Fibroblast of skin of right quadriceps (primary cell): ENCODE measurements at places on chromosomes 5 and 9.

DNA sequence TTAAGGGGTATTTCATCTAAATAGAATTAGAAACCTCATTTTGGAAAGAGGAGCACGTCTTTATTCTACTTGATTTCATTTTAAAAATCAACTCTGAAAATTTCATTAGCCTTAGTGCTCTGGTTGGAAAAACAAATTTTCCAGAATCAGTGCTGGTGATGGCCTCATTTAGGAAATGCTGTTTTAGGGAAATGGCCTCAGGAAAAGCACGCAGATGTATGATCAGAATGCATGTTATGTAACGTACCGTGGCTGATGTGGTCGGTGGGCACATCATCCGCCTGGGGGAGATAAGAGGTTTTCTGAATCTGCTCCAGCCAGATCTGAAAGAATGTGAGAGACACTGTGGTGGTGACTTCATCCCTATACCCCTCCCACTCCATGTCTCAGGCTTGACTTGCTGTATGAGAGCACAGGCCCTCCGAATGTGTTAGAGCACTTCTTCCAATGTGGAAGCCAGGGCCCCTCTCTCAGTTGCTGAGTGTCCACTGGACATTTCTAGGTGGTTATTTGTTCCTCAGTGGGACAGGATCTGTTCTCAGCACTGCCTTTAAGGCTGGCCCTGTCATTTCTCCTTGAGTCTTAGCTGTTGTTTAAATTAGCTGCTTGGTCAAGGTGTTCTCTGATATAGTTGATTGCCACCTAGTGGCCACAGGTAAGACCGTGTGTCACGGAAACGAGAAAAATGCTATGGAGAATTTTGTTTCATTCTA, 96.5 kb downstream of the ARHGAP26 start:
- DNase-seq = peak; percentile 68

GRCh38 chr5:142941245-142941644, 171.1 kb downstream of the ARHGAP26 start:
- no peak for DNase-seq

GRCh38 chr5:82641331-82642003, 363.3 kb upstream of the RPS23 start:
- peak; percentile 87 for DNase-seq

GRCh38 chr9:113737517-113738271, 138.4 kb upstream of the ZNF618 start:
- peak; percentile 56 for DNase-seq

DNA sequence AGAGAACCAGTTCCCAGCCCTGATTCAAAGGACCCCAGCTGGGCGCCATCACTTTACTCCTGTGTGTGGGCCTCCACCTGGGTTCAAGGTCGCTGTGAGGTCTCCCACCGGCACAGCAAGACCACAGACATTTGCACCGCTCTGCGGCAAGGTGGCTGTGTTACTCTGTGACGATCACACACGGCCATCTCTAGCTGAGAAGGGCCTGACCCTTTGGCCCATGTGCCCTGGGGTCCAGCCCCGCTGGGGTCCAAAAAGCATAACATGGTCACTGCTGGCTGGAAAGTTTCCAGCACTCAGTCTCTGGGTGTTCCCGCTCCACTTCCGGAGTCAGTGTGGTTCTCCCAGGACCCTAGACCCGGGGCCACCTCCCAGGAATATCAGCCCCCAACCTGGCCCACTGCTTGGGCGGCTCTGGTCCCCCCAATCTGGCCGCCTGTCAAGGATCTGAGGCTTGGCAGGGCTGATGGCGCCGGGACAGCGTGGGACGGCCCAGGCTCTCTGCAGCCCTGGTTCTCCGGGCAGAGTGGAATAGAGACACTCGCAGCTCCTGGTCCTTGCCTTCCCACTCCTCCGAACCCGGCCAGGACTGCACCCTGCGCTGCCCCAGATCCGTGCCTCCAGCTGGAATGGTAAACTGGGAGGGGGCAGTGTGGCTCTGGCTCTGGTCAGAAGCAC, 3.9 kb upstream of the LMX1B start:
- DNase-seq = no peak

DNA sequence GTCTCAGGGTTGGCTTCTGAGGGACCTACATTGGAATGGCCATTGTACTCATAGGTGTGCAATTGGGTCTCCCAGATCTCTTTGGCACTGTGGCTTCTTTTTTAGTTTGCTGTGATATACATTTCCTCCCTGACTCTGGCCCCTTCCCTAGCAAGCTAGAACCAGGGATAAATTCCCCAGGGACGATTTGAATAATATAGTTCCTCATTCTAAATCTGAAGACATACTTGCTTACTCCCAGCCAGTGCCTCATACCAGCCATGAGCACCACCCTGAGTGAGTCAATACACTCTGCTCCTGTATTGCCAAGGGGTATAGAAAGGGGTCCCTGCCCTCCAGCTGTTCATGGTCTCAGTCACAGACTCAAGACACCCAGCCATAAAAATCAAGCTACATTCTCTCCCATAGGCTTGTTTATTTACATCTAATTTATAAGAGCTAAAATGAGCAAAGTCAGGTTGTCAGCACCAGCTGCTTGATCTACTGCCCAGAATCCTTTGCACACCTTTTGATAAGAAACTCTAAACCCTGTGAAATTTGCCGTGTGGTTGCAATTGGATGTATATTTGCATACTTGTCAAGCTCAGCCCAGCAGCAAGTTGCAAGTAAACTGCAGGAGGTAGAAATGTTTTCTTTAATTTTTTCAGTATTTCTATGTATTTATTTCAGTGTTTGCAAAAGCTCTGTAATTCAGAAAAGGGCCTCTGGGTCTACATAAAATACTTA, 219.9 kb upstream of the IRX1 start:
- no peak for DNase-seq

DNA sequence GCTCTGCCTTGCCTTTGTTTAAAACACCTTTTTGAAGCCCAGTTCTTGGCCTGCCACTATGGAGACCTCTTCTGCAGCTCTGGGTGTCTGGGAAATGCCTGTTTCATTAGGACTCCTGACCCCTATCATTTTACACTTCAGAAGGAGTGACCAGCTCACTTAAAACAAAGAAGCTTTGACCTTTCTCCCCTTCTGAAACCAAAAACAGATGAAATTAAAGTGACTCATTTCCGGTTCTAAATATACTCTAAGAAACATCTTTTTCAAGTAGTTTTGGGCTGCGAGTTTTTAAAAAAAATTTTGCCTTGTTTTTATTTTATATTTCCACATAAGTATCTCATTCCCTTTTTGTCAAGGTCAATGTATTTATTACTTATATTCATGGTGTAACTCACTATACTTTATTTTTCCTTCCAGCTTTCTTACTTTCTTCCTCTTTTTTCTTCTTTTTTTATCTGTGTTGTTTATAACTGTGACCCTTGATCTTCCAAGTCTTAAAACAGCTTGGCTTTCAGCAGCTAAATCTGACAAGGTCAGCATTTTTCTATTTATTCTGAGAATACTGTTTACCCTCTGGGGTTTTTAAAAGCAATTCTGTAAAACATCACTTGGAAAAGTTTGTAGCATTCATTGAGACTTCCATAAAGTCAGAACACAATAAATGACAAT, 672.9 kb downstream of the NR2F1-AS1 start:
- peak; percentile 24 for DNase-seq

GRCh38 chr5:44862808-44863207, 54.1 kb downstream of the MRPS30 start:
- DNase-seq = peak; percentile 2

- no peak for DNase-seq
These were observed 24.5 kb upstream of the SEMA4D start for GRCh38 chr9:89522261-89522958.

GRCh38 chr5:124707520-124707919, 38.9 kb downstream of the ZNF608 start:
- DNase-seq = no peak

DNA sequence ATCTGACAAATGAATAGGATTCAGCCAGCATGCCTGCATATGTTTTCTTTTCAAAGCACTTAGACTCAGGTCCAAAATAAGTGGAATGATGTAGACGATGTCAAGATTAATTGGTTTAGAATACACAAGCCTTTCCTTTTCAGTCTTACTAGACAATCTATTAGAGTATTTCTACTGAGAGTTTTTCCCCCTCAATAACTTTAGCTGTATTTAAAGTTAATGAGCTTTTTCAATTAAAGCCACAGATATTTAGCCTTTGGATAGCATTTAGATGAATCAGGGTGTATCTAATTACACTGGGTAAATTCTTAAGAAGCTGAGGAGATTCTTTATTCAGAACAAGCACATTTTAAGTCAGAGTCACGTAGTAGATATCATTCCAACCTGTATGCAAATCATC, 198.7 kb upstream of the MPDZ start:
- DNase-seq = peak; percentile 76

- DNase-seq = peak; percentile 53
These were observed 216.8 kb upstream of the RGMB start for GRCh38 chr5:98556712-98557111.

DNA sequence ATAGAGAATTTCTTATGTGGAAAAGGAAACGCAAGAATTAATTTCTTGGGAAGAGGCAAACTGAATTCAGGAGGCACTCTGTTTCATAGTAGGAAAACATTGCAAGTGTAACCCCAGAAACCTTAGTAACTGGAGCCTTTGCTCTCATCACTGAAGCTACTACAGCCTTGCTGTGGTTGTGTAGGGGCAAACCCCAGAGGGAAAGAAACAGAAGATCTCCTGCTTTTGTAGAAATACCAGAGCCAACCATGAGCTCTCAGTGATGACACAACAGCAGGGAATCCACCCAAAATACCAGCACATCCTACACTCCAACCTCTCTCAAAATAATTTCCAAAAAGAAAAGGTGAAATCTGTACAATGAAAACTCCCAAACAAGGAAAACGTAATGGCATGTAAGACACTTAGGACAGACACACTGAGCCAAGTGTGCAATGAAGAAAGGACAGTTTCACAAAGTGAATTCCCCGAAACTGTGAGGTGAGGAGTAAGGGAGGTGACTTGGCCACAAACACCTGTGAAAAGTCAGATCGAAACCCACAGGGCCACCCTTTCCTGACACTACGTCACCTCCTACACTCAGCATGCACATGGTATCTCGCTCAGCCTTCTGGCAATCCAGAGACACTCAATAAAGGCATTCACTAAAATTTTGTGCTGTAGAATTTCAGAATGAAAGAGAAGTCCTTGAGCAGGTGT, 8.5 kb upstream of the ACSL6 start:
- no peak for DNase-seq

DNA sequence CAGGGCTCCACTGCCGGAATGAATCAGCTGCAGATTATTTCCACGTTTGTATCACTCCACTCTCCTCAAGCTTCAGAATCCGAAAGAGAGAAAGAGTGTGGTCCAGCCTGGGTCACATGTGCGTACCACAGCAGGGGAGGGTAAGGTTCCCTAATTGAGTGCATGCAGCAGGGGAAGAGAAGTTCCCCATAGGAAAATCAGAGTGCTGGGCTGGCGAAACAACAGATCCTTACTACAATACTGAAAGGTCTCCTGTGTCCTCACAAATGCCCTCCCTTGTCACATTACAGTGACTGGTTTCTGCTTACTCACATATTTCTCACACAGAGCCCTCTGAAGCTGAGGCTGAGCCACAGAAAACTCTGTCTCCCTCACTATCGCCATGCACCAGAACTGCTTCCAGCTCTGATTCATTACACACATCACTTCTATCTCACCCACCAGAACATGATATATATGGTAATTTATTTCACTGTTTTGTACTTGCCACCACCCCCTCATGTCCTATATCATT, 532.2 kb upstream of the TUSC1 start:
- peak; percentile 47 for DNase-seq

- no peak for DNase-seq
These were observed 748.7 kb downstream of the TLE4 start for GRCh38 chr9:80320480-80320879.

DNA sequence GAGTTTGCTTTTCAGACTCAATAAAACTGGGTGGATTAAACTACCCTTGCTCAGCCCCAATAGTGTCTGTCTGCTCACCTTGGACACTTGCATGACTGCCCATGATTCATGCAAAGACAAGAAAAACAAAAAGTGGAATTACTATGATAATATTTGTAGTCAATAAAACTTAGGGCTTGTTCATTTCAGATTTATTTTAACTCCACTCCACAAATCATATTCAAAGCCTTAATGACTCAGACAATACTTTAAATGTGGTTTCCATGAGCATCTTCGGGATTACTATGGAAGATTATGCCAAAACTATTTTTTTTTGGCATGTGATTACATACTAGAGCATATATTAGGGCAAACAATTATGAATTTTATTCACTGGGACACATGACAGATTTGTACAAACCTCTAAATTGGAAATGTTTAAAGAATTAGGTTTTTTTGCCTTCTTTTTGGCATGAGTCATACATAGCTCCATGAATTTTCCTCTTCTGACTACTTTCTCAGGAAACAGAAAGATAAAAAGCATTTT, 468.9 kb downstream of the ACTL7B start:
- peak; percentile 91 for DNase-seq

- peak; percentile 19 for DNase-seq
These were observed 69.1 kb downstream of the PSAT1 start for GRCh38 chr9:78365748-78366697.
